Cardiac muscle cell (in vitro differentiated cells and primary cell): ENCODE measurements at places on chromosomes 16 and 17.

DNA sequence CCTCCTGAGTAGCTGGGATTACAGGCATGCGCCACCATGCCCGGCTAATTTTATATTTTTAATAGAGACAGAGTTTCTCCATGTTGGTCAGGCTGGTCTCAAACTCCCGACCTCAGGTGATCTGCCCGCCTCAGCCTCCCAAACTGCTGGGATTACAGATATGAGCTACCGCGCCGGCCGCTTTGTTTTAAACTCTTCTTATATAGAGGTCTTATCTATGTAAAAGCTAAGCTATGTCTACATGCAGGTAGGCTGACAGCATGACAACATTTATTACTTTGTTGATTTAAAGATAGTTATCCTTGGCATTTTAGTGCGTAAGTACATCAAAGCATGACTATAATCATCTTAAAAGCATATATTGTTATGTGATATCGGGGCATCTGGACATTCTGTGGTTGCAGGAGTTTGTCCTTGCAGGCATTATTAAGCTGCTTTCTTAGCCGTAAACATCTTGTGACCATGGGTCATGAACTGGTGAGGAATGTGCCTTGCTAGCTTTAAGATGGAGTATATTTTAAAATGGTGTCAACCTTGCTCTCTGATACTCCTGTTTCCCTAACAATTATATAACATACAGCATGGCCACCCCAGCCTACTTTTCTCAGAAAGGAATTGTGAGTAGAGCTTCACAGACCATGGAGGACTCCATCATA is 45.8 kb upstream of the TAOK1 start:
- H3K4me3 ChIP-seq = no peak overlapping the region
- H3K4me1 ChIP-seq = no peaks in the 10 kb centered on the region
- no peak overlapping the region for H3K27ac ChIP-seq
- no peaks in the 10 kb centered on the region for H3K27me3 ChIP-seq
- no peaks in the 10 kb centered on the region for H3K36me3 ChIP-seq

GRCh38 chr16:75957870-75958269 is 231.6 kb upstream of the CPHXL start:
- no peak overlapping the region for H3K27ac ChIP-seq
- no peak for DNase-seq

GRCh38 chr16:7938175-7938574 is 605.5 kb downstream of the RBFOX1 start:
- no peaks in the 10 kb centered on the region for H3K27me3 ChIP-seq
- no peaks in the 10 kb centered on the region for H3K36me3 ChIP-seq
- no peak for DNase-seq
- no peaks in the 10 kb centered on the region for H3K4me1 ChIP-seq
- no peak overlapping the region for H3K4me3 ChIP-seq
- H3K27ac ChIP-seq = no peak overlapping the region

DNA sequence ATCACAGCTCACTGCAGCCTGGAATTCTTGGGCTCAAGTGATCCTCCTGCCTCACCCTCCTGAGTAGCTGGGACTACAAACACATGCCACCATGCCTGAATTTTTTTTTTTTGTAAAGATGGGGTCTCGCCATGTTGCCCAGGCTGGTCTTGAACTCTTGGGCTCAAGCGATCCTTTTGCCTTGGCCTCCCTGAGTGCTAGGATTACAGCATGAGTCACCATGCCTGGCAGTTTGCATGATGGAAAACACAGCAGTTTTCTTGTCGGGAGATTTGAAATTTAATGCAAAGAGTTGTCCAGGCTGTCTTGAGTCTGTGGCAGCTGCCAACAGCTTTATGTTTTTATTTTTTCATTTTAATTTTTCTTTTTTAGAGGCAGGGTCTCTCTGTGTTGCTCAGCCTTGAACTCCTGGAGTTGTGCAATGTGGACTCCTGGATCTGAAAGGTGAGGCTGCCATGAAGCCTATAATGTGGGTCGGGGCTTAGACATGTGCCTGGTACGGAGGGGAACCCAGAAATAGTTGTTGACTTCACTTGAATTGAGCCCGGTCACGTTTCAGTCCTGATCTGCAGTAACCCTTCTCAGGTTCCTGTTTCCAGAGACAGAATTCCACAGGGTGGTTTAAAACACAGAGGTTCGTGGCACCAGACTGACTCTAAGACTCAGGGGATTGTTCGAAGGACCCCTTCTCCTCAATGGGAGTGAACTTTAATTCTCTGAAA is 18.7 kb downstream of the CD300A start:
- H3K27ac ChIP-seq = no peak overlapping the region
- no peak overlapping the region for H3K4me3 ChIP-seq
- H3K27me3 ChIP-seq = no peaks in the 10 kb centered on the region
- no peaks in the 10 kb centered on the region for H3K36me3 ChIP-seq

GRCh38 chr17:55444471-55445441 is 23.1 kb upstream of the MMD start:
- no peak overlapping the region for H3K27ac ChIP-seq
- peaks cover 30% of the 10 kb centered on the region for H3K4me1 ChIP-seq
- H3K36me3 ChIP-seq = no peaks in the 10 kb centered on the region
- H3K27me3 ChIP-seq = no peaks in the 10 kb centered on the region

DNA sequence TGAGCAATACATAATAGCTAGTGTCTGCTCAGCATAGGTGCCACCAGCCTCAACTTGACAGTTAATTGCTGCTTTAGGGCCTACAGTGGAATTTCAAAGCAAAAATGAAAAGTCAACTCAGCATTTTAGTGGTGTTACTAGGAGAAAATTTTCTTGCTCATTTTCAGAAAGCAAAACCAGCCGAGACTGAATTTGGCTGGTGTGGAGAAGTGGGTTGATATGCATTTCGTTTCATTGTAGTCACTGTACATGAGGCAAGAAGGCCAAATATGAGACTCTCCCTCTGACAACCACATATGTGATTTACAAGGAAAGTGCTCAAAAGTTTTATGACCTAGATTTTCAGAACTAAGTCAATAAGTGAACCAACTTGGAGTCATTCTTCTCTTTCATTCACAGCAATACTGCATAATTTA is 54.0 kb downstream of the DUSP14 start:
- H3K4me3 ChIP-seq = no peak overlapping the region
- H3K27me3 ChIP-seq = no peaks in the 10 kb centered on the region
- H3K36me3 ChIP-seq = peaks cover 12% of the 10 kb centered on the region
- peaks cover 9% of the 10 kb centered on the region for H3K4me1 ChIP-seq
- no peak overlapping the region for H3K27ac ChIP-seq

GRCh38 chr16:12193692-12194091 is 217.2 kb downstream of the SNX29 start:
- no peak overlapping the region for H3K4me3 ChIP-seq
- H3K4me1 ChIP-seq = no peaks in the 10 kb centered on the region
- no peaks in the 10 kb centered on the region for H3K27me3 ChIP-seq
- no peak overlapping the region for H3K27ac ChIP-seq
- H3K36me3 ChIP-seq = no peaks in the 10 kb centered on the region

DNA sequence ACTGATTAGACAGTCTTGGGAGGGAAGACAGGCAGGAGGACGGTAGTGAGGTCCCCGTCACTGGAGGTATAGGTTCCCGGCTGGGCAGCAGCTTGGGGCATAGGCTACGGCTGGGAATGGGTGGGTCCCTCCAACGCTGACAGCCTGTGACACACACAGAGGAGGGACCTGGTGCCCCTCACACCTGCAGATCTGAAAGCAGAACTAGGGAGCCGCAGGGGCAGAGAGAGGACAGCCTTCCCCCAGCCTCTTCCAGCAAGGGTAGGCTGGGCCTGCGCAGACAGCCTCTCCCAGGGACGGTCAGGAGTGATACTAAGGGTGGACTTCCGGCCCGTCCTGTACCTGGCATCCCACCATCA is 2.0 kb downstream of the P2RX1 start:
- no peaks in the 10 kb centered on the region for H3K36me3 ChIP-seq
- no peaks in the 10 kb centered on the region for H3K27me3 ChIP-seq
- no peak for DNase-seq
- peaks cover 29% of the 10 kb centered on the region for H3K4me1 ChIP-seq
- peak overlapping the region; percentile 0 for H3K27ac ChIP-seq

DNA sequence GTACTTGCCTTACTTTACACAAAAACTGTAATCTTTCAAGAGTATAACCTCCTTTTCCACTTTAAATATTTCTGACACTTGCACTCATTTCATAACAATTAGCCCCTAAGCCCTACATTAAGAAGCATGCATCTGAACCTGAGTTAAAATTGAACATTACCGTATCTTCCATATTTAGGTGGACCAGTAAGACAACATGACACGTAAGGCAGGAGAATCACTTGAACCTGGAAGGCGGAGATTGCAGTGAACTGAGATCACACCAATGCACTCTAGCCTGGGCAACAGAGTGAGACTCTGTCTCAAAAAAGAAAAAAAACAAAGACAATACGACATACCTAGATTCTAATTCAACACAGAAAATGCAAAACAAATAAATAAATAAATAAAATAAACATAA is 7.0 kb downstream of the PHF12 start:
- H3K4me3 ChIP-seq = no peak overlapping the region
- no peak overlapping the region for H3K27ac ChIP-seq
- H3K4me1 ChIP-seq = peaks cover 12% of the 10 kb centered on the region
- no peaks in the 10 kb centered on the region for H3K27me3 ChIP-seq
- peaks cover 8% of the 10 kb centered on the region for H3K36me3 ChIP-seq

DNA sequence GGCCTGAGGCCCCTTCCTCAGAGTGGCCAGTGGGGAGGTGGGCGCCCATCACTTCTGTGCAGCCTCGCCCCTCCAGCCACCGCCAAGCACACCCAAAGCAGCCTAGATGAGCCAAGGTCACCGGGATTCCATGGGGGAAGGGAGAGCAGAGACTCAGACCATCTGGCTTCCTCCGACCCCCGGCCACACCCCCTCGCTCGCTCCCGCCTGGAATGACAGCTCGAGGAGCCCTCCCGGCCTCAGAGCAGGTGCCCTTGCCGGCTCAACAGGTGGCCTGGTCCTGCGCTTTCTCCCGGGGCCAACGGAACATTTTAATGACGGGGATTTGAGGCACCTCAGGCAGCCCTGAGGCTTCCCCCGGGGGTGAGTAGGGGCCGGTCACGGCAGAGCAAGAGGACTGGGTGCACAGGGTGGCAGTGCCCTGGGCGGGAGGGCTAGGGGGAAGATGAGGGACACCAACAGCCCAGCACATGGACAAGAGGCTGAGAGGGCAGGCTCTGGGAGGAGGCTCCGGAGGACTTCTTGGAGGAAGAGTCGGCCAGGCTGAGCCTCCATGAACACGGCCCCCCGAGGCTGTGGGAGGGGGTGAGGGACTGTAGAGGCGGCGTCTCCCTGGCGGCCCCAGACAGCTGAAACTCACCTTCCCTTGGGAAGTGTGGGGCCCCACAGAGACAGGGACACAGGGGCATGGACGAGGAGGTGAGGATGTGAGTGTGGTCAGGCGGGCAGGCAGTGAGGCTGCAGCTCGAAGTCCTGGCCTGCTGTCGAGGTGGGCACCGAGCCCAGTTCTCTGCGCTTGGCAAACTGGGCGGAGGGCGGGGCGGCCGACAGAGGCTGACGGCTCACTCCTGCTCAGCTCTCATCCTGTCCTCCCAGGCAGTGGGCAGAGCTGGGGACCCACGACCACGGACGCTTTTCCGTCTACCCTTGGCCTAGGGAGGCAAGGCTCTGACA is 12.5 kb upstream of the C1QTNF8 start:
- no peak overlapping the region for H3K27ac ChIP-seq
- H3K4me1 ChIP-seq = no peaks in the 10 kb centered on the region
- no peak overlapping the region for H3K4me3 ChIP-seq
- peaks cover 15% of the 10 kb centered on the region for H3K27me3 ChIP-seq
- DNase-seq = no peak

- no peaks in the 10 kb centered on the region for H3K36me3 ChIP-seq
- H3K4me3 ChIP-seq = no peak overlapping the region
- no peak overlapping the region for H3K27ac ChIP-seq
These were observed 167.8 kb downstream of the SNX29 start for GRCh38 chr16:12144355-12144754.
